WERI-Rb-1 (cell line): ENCODE measurements at places on chromosomes 5 and 9.
A peak's percentile ranks its signal among the peaks of the same experiment; 100 is the strongest.

GRCh38 chr9:94300470-94301301 is 27.8 kb downstream of the NUTM2F start:
- no peak for DNase-seq

GRCh38 chr5:164672205-164672604 is 1166.8 kb downstream of the MAT2B start:
- peak; percentile 21 for DNase-seq

DNA sequence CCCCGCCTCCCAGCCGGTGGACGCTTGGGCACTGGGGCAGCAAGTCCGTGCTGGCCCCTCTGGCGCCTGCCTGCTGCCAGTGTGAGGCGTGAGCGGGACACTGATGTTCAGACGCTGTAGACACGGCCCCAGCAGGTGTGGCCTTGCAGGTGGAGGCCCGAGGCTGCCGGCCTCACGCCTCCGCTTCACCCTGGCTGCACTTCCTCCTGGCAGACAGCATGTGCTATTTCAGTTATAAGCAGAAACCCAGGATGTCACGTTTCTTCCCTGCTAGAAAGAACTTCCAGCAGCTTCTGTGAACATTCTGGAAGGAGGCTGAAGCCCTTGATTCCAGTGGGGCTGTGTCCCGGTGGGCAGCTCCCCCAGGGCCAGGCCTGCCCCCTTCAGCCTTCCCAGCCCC is 114.8 kb upstream of the FCN2 start:
- no peak for DNase-seq

- DNase-seq = no peak
Observed at GRCh38 chr5:38758774-38759600, 86.8 kb upstream of the OSMR start.

GRCh38 chr5:35046774-35047173 is 975 bp downstream of the AGXT2 start:
- no peak for DNase-seq

- no peak for DNase-seq
Observed at GRCh38 chr5:78930721-78931120, 54.4 kb downstream of the ARSB start.

GRCh38 chr9:116178481-116179211 is 25.1 kb downstream of the PAPPA start:
- no peak for DNase-seq

DNA sequence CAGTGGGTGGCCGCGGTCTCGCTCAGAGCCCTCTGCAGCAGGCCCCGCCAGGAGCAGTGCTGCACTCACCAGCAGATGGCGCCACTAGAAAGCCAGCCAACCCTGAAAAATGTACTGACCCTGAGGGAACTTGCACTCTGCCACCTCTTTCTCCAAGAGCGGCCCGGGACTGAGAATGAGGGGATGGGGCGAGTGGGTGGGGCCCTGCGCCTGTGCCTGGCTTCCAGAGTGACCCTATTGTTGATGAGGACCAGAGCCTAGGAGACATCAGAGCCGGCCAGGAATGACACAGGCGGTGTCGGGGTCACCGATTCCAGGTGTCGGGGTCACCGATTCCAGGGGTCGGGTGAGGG is 2.9 kb upstream of the IL17B start:
- peak; percentile 90 for DNase-seq

GRCh38 chr9:135338546-135338945 is 141.0 kb upstream of the PPP1R26 start:
- no peak for DNase-seq

DNA sequence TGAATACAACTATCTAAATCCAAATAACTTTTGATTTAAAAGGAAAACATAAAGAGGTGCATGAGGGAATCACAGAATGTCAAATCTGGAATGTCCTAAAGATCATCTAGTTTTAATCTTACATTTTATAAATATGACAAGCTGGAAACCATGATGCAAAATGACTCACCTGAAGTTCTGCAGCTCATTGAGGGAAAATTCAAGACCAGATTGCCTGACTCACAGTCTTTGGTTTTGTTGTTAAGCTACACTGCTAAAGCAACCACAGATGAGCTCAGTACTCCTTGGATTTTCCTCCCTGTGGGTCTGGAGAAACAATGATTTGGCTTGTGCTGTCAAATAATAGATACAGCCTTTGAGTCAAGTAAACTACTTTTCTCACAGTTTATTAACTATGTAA is 19.1 kb upstream of the EDIL3 start:
- DNase-seq = no peak

- DNase-seq = no peak
Observed at GRCh38 chr5:179700401-179700918, 1.7 kb downstream of the CANX start.

GRCh38 chr5:93243481-93243880 is 337.5 kb downstream of the NR2F1-AS1 start:
- no peak for DNase-seq

- DNase-seq = no peak
Observed at GRCh38 chr9:96209407-96210271, 92.3 kb downstream of the HSD17B3 start.

- no peak for DNase-seq
Observed at GRCh38 chr5:145942201-145942600, 5.8 kb downstream of the SH3RF2 start.

DNA sequence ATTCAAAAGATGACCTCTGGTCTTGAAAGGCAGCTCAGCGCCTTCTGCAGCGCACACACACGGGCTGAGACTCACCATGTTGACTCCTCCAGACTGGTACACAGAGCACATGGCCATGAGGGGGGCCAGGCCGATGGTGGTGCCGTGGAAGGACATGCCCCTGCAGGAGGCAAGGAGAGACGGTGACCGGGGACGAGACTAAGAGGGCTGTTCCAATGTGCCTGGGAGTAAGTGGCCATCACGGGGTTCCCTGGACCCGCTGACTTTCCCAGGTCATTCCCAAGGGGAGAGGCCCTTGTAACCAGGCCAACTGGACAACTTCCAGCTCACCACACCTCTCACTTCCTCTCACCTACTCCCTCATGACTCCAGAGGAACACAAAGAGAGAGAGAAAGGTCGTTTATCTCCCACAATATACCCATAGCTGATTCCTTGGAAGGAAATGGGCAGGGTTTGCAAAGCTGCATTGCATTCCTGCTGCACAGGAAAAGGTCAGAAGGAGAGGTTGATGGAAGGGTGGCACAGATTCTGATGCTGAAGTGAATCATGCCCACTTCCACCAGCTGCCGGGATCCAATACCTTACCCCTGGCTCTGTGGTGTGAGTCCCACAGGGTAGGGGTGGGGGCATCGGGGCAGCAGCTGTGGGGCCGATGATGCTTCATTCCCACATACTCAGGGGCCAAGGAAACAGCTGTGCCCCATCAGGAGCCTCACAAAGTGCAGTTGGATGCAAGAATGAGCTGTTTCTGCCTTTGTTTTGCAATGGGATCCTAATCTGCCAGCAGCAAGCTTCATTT is 47.2 kb downstream of the NIPAL4 start:
- DNase-seq = no peak

- DNase-seq = no peak
Observed at GRCh38 chr5:123610665-123611405, 98.9 kb downstream of the CSNK1G3 start.

- DNase-seq = peak; percentile 37
Observed at GRCh38 chr9:123523001-123523400, 167.0 kb downstream of the CRB2 start.

GRCh38 chr5:35058374-35058788 is 10.6 kb upstream of the AGXT2 start:
- no peak for DNase-seq

- no peak for DNase-seq
Observed at GRCh38 chr9:137318602-137319001, 16.5 kb upstream of the NRARP start.

GRCh38 chr5:7850395-7851239 is at the start of gene CFAP90:
TSS of gene CFAP90 (minus strand) at chr5:7851133. CDS start at chr5:7851021, 112 bp downstream.
- peak; percentile 94 for DNase-seq

- DNase-seq = no peak
Observed at GRCh38 chr5:21142791-21143190, 1154.8 kb upstream of the CDH18 start.

DNA sequence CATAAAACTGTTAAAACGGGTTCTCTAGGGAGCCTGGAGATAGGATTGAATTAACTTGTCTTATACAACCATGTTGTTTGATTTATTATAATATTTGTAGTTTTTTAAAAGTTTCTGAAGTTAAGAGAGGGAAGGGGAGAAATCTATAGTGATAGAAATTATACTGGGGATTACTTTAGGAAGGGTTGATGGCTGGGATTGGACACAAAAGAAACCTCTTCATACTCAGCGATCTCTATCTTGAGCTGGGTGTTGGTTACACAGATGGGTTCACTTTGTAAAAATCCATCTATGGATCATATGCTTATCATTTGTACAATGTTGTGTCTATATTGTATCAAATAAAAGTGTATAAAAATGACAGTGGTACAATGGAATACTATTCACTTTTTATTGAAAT is 30.0 kb downstream of the TNPO1 start:
- DNase-seq = no peak

- peak; percentile 51 for DNase-seq
Observed at GRCh38 chr9:91750343-91750742, 199.7 kb downstream of the ROR2 start.

- DNase-seq = peak; percentile 12
Observed at GRCh38 chr5:171166766-171167165, 142.3 kb upstream of the TLX3 start.

DNA sequence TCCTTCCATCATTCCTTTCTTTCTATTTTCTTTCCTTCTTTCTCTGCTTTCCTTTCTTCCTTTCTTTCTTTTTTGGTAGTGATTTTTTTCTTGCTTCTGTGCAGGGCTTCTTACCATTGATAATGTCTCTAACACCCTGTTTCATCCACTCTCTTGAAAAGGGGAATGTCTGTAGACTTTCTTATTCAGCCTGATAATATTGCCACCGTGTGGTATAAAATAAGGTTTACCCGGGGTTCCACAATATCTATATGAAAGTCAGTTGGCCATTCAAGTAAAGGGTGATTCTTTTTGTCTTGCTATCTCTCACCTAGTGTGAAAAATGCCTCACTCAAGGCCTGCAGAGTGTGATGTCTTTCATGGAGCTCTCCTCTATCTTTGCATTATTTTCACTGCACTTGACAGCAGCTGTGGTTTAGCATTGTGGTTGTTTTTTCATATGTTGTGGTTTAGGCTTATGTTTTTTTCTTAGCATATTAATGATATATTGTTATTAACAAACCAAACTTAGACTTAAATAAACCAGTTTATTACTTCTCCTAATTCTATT is 153.9 kb downstream of the CSNK1G3 start:
- no peak for DNase-seq

DNA sequence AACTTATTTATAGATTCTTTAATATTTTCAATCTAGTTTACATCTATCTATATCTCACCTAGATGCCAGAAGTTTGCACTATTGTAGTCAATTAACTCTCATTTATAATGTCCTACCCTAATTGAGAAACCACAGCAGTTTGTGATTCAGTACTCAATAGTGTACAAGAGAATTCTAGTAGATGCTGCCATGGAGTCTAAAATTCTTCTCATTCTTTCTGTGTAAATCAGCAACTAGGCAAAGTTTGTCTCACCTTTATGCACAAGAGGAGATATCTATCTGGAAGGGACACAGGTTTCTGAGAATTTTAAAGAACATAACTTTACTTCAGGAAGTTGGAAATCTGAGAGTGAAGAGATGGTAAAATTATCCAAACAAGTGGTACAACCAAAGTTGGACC is 173.0 kb upstream of the FBXL7 start:
- DNase-seq = no peak

DNA sequence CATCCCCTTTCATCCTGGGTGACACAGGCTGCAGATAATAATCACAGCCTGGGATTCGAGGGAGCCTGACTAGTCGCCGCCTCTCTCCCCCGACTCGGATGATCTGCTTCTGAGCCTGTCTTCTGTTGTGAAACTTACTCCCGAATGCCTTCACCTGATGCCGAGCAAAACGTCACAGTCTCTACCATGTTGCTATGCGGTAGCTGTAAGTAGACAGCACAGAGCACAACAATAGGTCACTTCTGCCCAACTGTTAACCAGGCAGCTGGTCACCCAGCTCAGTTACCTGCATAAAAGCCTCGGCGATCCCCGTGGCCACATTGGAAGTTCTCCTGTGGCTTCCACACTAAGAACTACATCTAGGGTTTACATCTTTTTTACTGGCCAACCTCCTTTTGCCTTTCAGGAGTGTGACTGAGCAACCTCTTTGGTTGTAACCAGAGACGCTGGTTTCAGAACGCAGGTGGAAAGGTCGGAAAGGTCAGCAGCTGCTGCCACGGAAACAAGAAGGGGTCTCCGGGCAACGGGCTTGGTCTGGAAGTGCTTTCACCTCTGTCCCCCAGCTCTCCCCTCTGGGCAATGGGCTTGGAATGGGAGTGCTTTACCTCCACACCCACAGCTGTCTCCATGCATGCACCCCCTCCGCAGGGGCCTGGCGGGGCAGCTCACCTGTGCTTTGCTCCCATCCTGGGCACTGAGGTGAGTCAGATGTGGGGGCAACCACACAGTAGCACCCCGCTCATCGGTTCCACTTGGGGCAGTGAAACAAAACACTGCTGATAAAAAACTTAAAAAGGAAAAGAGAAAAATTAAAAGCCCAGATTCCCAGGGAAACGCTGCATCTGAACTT is 7.6 kb upstream of the PPP1R26 start:
- no peak for DNase-seq

DNA sequence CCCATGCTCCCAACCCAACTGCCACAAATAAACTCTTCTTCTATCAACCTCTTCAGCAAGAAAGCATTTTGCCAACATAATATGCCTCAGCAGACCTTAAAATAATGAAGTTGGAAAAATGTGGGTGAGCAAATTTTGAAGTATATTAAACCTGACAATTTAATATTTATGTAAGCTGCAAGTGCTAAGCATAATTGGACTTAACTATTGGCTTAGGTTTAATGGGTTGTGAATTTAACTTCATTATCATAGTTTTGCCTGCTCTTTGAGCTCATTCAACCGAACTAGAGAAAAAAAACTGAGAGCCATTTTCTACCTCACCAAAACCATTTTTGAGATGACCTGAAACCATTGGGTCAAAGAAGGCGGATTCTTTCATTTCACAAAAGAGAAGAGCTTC is 805.5 kb upstream of the DMAC1 start:
- no peak for DNase-seq

DNA sequence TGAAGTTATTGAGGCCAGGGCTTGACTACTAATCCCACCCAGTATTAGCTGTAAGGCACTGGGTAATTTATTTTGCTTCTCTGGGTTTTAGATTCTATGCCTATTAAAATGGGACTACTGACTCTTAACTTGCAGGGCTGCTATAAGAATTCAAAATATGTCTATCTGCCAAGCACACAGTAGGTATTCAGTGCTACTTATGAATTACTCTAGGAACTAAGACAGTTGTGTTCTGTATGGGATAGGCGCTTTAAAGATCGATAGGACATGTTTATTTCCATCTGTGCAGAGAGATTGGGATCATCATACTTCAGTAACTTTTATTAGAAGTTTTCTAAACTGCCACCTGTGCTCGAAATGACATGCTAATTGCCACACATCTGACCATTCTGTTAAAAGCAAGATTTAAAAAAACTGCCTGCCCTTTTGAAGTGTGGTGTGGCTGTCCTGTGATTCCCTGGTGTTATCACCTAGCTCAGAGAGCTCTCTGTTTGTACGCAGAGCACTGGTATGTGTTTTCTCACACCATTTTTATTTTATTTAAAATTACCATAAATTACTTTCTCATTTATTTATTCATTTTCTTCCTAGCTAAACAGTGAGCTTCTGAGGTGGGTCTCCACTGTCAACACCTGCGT is 58.7 kb downstream of the FYB1 start:
- no peak for DNase-seq
